H1 (cell line): ENCODE measurements at places on chromosomes 4 and X.

DNA sequence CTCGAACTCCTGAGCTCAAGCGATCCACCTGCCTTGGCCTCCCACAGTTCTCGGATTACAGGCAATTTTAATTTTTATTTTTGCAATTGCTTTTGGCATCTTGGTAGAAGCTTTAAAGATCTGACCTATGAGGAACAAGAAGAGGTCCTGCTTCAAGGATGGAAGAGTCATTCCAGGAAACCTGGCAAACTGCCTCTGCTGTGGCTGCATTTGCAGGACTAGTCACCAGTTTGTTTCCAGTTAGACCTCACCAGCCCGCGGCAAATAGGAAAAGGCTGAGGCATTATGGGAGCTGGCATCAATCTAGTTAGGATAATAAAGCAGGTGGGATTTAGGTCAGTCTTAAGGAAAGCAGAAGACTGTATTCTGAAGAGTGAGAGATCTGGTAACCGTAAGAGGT is 51.9 kb upstream of the LAS1L start:
- DNase-seq = no peak

GRCh38 chr4:47668810-47669408 is 169.0 kb downstream of the CORIN start:
- DNase-seq = no peak

GRCh38 chr4:8336412-8337075 is 67.0 kb downstream of the HTRA3 start:
- peak; percentile 10 for DNase-seq

GRCh38 chr4:159159611-159160010 is 56.7 kb downstream of the RAPGEF2 start:
- no peak for DNase-seq

DNA sequence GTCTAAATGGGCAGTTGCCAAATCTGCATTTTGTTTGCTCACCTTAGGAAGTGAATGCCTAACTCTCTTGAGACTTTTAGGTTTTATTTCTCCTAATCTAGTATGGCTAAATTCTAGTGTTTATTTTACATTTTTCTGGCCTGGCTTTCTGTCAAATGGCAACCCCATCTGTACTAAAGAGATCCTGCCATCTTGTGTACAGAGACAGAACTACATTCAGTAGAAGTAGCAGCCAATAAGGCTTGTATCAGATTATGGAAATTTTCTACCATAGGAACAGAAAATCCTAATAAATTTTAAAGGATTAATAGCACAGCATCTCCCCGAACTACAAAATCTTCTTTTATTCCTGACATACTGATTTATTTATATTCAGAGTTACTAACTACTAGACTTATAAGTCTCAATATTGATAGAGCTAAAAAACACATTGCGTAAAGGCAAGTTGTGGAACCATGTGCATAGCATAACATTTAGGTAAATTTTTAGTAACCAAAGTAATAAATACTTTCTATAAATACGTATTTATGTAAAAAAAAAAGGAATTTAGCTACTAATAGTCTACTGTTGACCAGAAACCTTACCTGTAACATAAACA is 45.5 kb downstream of the TMEM144 start:
- no peak for DNase-seq

GRCh38 chr4:73257651-73258435 is 755 bp downstream of the ANKRD17 start:
- DNase-seq = no peak

DNA sequence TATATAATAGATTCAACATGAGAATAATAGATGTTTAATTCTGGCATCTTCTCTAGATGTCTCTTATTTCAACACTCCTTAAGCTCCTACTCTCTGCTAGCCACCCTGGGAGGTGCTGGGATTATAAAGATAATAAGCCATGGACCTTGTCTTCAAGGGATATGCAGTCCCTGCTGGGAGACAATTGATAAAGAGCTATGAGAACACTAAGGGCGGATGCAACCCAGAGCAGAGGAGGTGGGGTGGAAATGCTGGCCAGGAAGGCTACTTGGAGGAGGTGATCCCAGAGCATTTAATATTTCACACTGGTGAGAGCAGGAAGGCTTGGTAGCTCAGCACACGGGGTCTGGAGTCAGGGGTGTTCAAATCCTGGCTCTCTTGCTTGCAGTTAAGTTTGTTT is 18.3 kb upstream of the PGRMC2 start:
- DNase-seq = no peak
